ENCODE measurements at places on chromosomes 3 and 15. TPM values are rescaled to one million over a fixed set of nuclear protein-coding genes. Genes with fewer than 3 reads are reported as not detected.

HDGFL3 gene
- total RNA-seq, result 19.6 TPM

LRRN1 gene
- total RNA-seq, result 7.7 TPM

ZNF639 gene
- total RNA-seq, result 21.8 TPM

PRICKLE2 gene
- total RNA-seq, result 42.3 TPM

- H3K27me3 ChIP-seq, result no peaks in the 10 kb centered on the region
- no peak for DNase-seq
- H3K4me3 ChIP-seq, result no peak overlapping the region
- H3K27ac ChIP-seq, result no peak overlapping the region
- H3K36me3 ChIP-seq, result no peaks in the 10 kb centered on the region
These were observed 52.4 kb downstream of the TRPM1 start for GRCh38 chr15:31049111-31049510.

- H3K27me3 ChIP-seq, result no peaks in the 10 kb centered on the region
- H3K4me1 ChIP-seq, result peaks cover 5% of the 10 kb centered on the region
- DNase-seq, result no peak
- peak overlapping the region; percentile 84 for H3K27ac ChIP-seq
- peak overlapping the region; percentile 85 for H3K4me3 ChIP-seq
- peaks cover 33% of the 10 kb centered on the region for H3K36me3 ChIP-seq
These were observed 536 bp downstream of the SNAPC5 start for GRCh38 chr15:66496951-66497501.

DNA sequence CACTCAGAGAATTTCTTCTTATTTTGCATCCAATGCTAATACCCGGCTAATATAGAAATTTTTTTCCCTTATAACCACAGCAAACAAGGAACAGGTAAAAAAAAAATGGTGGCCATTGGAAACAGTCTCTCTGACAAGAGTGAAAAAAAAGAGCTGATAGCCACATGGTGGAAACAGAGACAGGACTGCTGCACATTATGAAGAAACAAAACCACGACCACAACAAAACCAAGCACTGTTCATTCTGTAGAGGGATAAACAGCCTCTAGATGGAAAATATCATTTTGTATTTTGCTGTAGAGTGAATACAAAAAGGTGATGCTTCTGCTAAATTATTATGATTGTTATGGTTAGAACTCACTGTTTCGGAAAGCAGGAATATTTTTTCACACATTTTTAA lies 686.2 kb downstream of the NLGN1 start:
- H3K27ac ChIP-seq, result no peak overlapping the region
- no peak for DNase-seq
- no peaks in the 10 kb centered on the region for H3K27me3 ChIP-seq
- no peak overlapping the region for H3K4me3 ChIP-seq

GRCh38 chr3:41612853-41613252 lies 349.1 kb downstream of the ULK4 start:
- no peaks in the 10 kb centered on the region for H3K27me3 ChIP-seq
- no peak overlapping the region for H3K27ac ChIP-seq
- no peaks in the 10 kb centered on the region for H3K36me3 ChIP-seq
- DNase-seq, result no peak
- H3K4me3 ChIP-seq, result no peak overlapping the region

- H3K4me1 ChIP-seq, result peaks cover 37% of the 10 kb centered on the region
- H3K4me3 ChIP-seq, result no peak overlapping the region
- H3K27me3 ChIP-seq, result no peaks in the 10 kb centered on the region
- no peak for DNase-seq
- no peak overlapping the region for H3K27ac ChIP-seq
- no peaks in the 10 kb centered on the region for H3K36me3 ChIP-seq
These were observed 53.5 kb downstream of the DTWD1 start for GRCh38 chr15:49674370-49674769.

- no peaks in the 10 kb centered on the region for H3K27me3 ChIP-seq
- no peak overlapping the region for H3K4me3 ChIP-seq
- DNase-seq, result no peak
- no peaks in the 10 kb centered on the region for H3K36me3 ChIP-seq
- no peak overlapping the region for H3K27ac ChIP-seq
These were observed 10.8 kb downstream of the MINAR1 start for GRCh38 chr15:79442911-79443310.

All from thoracic aorta (tissue), 2 donors.